Activated T-cell treated with anti-CD3 and anti-CD28 coated beads, Interleukin-2, amount 50 U/mL, for 72 hours (primary cell): ENCODE measurements at places on chromosomes 6 and 20. TPM values are rescaled to one million over a fixed set of nuclear protein-coding genes. Genes with fewer than 3 reads are reported as not detected.

DNA sequence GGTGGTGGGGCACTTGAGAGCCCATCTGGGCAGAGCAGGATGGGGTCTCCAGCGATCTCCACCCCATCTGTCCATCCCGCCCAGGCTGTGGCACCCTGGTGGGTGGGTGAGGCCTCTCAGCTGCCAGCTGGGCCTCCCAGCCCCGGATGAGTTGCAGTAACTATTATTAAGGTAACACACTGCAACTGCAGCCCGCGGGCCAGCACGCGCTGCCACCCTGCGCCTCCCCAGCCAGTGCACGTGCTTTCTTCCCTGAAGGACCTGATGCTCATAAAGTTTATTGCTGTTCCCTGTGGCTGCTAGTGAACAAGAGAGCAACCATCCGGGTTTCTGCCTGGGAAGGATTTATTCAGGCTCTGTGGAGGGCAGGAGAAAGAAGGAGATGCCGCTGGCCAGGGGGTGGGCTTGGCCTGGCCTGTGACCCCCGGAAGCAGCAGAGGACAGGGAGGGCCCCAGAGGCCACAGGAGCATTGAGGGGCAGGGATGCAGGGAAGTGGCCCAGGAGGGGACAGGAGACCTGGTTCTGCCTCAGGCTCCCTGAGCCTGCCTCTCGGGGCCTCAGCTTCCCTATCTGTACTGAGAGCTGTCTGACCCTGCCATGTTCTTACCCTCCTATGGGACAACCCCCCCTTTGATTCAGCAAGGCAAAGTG lies 1.7 kb downstream of the IP6K3 start:
- no peak for DNase-seq

DNA sequence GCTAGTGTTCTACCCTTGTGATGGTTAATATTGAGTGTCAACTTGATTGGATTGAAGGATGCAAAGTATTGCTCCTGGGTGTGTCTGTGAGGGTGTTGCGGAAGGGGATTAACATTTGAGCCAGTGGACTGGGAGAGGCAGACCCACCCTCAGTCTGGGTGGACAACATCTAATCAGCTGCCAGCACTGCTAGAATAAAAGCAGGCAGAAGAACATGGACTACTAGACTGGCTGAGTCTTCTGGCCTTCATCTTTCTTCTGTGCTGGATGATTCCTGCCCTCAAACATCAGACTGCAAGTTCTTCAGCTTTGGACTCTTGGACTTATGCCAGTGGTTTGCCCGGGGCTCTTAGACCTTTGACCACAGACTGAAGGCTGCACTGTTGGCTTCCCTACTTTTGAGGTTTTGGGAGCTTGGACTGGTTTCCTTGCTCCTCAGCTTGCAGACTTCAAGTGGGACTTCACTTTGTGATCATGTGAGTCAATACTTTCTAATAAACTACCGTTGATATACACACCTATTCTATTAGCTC lies 50.1 kb downstream of the SDHAF4 start:
- DNase-seq: no peak

The SEMG1 gene
- total RNA-seq: not detected

The BCAS1 gene
- total RNA-seq: not detected

The WFDC2 gene
- 1.8 TPM for total RNA-seq
